ENCODE measurements at places on chromosomes 7 and 10.

DNA sequence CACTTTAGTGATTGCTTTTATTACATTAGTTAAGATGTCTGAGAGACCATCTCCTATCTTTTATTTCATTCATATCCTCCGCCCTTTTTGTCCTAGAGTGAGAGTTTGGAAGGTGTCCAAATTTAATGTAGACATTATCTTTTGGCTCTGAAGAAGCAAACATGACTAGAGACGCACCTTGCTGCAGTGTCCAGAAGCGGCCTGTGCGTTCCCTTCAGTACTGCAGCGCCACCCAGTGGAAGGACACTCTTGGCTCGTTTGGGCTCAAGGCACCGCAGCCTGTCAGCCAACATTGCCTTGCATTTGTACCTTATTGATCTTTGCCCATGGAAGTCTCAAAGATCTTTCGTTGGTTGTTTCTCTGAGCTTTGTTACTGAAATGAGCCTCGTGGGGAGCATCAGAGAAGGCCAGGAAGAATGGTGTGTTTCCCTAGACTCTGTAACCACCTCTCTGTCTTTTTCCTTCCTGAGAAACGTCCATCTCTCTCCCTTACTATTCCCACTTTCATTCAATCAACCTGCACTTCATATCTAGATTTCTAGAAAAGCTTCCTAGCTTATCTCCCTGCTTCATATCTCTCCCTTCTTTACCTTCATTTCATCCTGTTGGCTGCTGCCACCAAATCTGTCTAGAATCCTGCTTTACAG is 10.4 kb upstream of the CLCN1 start:
- DNase-seq, result peak; percentile 22

DNA sequence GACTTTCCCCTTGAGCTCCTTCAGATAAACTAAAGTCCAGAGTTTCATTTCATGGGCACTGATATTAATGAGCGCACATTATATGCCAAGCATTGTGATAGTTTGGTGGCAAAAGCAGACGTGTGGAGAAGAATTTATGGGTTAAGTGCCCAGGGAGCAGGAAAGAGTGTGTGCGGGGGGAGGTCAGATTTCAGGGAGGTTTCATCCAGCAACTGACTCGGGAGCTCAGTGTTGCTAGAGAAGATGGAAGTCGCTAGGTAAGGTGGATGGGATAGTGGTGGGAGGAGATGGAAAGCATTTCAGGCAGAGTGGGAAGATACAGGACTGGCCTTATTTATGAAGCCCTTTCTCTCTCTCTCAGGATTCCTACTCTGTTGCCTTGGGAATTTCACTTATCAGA is 223.0 kb downstream of the SNX10 start:
- DNase-seq, result no peak

- DNase-seq, result no peak
Measured at GRCh38 chr10:60295028-60295937, 94.4 kb downstream of the ANK3 start.

GRCh38 chr7:3078514-3078913 is 34.8 kb upstream of the CARD11 start:
- no peak for DNase-seq

- no peak for DNase-seq
Measured at GRCh38 chr10:121131014-121131413, 279.9 kb downstream of the WDR11 start.

DNA sequence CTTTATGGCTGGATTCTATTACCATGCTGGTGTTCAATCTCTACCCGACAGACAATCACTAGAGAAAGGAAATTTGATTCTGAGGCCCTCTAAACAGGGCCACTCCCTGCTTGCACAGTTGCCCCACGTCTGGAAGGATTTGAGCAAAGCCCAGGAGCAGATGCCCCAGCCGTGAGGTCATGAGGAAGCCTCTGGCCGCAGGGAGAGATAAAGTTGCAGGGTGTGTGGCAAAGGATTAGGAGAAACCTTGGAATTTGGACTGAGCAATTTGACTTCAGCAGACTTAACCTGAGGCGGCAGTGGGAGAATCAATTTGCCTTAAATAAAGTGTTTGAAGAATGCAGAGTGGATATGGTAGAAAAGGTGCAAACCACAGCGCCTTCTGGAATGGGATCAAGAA is 40.2 kb upstream of the KLF6 start:
- no peak for DNase-seq

- DNase-seq, result no peak
Measured at GRCh38 chr7:38938001-38938485, 29.1 kb upstream of the VPS41 start.

DNA sequence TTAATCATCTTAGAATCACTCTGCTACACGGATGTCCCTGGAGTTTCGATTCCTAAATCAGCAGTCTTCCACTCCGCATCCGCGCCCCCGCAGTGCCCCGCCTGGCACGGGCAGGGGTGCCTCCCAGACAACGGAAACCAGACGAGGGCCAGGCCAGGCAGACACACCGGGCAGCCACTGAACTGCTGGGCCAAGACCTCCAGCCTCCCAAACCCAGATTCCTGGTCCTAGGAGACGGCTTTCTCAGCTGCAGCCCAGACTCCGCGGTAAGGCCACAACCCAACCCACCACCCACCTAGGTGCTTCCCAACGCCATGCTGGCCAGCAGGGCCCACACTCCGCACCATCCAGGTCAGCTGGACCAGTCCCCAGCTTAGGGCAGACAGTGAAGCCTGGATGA is 33.2 kb downstream of the MAD1L1 start:
- DNase-seq, result no peak

DNA sequence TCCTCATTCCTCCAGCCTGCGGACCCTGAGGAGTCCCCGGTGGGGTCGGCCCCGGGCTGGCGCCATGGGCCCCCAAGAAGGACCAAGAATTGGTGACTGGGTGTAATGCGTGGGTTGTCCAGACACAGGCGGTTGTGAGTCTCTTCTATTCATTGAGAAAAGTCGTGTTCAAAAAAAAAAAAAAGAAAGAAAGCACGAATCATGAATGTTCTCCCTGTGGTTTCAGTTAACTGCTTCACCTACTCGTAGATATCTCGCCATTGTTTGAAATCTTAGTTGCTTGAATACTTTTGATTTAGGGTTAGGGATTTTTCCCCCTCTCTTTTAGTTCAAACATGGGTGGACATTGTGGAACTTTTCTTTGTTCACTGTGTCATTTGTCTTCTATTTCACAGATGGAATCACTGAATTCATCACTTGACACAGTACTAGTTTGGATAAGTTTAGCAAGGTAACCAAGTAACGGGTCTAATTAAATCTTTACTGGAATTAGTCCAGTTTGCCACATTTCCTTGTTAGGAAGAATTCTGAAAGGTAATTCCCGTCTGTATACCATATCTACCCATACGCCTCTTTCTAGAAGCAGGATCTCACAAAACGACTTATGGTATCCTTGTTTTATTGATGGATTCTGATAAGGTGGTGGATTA is 775 bp downstream of the STARD3NL start:
- DNase-seq, result no peak

GRCh38 chr10:121796342-121796741 is 131.5 kb downstream of the ATE1 start:
- DNase-seq, result no peak

DNA sequence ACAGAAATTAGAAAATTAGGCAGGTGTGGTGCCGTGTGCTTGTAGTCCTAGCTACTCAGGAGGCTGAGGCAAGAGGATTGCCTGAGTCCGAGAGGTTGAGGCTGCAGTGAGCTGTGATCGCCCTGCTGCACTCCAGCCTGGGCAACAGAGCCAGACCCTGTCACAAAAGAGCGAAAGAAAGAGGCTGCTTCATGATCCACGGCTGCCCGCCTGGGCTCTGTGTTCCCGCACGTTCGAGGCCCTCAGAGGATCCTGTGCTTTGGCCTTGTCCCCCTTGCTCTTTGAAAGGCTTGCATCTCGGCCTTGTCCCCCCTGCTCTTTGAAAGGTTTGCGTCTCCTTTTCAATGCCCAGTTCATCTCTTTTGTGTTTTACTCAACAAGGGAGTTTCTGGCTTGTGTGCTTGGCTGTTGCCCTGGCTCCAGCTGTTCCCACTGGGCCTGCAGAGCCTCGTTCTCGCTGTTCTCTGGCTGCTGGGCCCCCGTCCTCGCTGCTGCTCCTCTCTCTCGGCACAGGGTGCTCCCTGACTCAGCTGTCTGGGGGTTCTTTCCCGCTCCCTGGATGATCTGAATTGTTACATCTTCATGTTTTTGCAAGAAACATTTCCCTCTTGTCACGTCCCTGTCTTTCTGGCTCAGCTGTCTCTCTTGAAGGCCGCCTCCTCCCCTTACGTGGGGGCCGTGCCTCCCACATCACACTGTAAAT is 45.1 kb upstream of the INPP5A start:
- DNase-seq, result no peak

- no peak for DNase-seq
Measured at GRCh38 chr7:158482480-158482879, 105.1 kb downstream of the PTPRN2 start.

DNA sequence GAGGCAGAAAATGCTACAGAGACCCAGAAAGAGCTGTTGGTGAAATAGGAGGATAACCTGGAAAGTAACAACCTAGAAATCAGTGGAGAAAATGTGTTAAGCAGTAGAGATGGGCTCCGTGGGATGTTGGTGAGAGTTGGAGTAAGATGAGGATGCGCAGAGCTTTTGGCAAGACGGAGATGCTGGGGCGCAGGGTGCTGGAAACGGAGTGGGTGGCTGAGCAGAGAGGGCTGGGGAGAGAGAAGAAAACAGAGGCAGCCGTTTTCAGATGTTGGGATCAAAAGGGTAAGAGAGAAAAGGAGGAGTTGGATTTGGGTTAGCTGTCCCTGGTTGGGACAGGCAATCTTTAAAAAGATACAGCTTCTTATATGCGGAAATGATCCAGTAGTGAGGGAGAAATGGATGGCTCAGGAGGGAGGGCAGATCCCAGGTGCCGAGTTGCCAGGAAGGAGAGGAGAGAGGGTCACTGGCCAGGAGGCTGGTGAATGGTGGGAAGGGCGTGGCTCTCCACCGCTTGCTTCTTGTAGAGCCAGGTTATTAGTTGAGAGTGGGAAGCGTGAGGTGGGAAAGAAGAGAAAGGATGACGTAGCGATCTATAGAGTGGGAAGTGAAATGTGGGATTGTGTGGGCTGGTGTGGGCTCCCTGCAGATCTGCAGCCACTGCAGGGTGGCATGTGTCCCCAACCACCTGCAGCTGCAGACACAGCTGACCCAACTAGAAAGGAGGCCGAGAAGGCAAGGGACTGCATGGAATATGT is 182.2 kb upstream of the SVIL start:
- no peak for DNase-seq

GRCh38 chr10:17237915-17238444 is 9.9 kb downstream of the VIM start:
- DNase-seq, result no peak

GRCh38 chr10:132551093-132551807 is 13.7 kb downstream of the INPP5A start:
- DNase-seq, result no peak

GRCh38 chr10:98096731-98097130 is 37.7 kb upstream of the R3HCC1L start:
- no peak for DNase-seq

- no peak for DNase-seq
Measured at GRCh38 chr7:10128748-10129147, 844.9 kb upstream of the PHF14 start.

DNA sequence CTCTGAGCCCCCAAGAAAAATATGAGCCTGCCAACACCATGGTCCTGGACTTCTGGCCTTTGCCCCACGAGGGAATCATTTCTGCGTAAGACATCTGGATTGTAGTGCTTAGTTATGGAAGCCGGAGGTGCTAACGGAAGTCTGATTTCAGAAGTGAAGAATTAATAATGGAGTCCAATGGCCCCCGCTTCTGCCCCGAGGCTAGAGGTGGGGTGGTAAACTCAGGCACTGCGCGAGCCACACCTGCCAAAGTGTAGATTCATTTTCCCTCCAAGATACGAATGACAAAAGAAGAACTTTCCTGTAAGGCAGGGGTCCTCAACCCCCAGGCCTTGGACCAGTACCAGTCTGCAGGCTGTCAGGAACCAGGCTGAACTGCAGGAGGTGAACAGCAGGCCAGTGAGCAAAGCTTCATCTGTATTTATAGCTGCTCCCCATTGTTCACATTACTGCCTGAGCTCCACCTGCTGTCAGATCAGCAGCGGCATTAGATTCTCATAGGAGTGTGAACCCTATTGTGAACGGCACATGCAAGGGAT is 22.3 kb downstream of the CNPY1 start:
- DNase-seq, result no peak

GRCh38 chr10:349081-349480 is 213.8 kb downstream of the ZMYND11 start:
- no peak for DNase-seq

- no peak for DNase-seq
Measured at GRCh38 chr10:88226071-88226659, 357.0 kb downstream of the RNLS start.

- DNase-seq, result no peak
Measured at GRCh38 chr10:7789390-7789789, 1.4 kb downstream of the ATP5F1C start.

DNA sequence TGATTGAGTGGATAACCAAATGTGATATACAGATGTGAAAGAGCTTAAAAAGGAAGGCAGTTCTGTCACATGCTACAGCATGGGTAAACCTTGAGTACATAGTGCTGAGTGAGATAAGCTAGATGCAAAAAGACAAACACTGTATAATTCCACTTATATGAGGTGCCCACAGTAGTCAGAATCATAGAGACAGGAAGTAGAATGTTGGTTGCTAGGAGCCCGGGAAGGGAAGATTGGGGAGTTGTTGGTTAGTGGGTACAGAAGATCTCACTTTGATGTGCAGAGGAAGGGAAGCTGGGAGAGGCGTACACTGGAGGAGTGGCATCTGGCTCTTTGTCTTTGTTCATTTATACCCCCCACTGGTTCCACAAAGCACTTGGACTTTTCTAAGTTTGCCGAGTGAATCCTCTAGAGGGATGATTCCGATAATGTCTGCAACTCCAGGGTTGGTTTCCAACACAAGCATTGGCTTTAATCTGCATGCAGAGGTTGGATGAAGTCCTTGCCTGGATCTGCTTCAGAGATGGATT is 39.5 kb downstream of the TSPAN14 start:
- no peak for DNase-seq

GRCh38 chr7:87234949-87235348 is 15.4 kb upstream of the TMEM243 start:
- no peak for DNase-seq

DNA sequence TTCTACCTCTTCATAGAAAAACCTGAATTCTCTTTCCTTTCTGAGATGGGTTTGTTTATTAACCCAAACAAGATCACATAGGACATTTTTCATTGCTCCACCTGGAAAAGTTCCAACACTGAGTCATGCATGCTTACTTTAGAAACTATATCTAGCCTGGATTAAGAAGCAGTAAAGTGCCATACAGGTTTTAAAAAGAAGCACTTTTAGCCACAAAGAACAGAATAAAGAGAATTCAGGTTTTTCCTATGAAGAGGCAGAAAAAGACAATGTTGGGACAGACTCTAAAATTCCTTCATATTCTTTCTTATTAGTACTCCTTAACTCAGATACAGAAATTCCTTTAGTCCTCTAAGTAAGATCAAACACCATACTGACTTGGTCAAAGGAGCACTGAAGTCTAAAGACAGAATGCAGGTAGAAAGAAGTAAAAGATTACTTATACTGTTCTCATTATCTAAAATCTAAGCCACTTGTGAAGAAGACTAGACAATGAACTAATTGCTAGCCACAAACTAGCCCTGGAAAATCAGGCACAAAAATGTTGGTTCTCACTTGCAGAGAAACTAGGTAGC is 241.3 kb downstream of the ANK3 start:
- no peak for DNase-seq

Measured in stimulated activated CD4-positive, alpha-beta T cell treated with anti-CD3 and anti-CD28 coated beads, Interleukin-1b, Interleukin-23, amount 100 ng/mL, for 1 hour (primary cell).